Muscle of arm (tissue), 14 donors: ENCODE measurements at places on chromosomes 1 and 21.

GRCh38 chr1:18868801-18869424, 9.5 kb upstream of the TAS1R2 start:
- no peak for DNase-seq

DNA sequence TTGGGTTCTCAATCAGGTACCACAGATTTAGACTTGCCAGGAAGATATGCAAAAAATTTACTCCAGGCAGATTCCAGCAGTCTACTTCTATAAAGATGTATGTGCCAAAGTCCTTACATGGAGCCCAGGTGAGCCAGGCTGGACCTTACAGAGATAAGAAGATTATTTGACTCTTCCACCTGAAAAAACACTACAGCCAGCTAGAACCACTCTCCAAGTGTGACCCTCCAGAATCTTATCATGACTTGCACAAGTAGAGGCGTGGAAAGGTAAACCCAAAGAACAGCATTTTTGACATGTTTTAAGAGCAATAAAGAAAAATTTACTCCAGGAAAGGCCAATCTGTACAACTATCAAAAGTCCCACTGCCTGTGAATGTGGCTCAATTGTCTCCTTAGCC, 146.8 kb upstream of the DPT start:
- no peak for DNase-seq

DNA sequence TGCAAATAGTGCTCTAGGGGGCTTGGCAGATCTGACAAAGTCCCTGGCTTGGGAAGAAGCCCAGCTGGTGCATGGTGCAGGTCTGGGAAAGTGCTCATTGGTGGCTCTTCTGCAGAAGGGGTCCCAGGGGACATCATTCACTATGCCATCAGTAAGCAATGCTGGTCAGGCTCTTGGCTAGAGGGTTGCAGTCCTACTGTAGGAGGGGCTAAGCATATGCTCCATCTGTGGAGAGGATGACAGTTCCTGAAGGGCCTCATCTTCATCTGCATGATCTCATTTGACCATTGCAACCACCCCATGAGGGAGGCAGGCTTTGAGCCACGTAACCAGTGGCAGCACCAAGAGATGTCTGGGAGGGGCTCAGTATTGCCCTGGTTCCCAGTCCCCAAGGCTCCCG, 31.5 kb upstream of the VASH2 start:
- DNase-seq: no peak

DNA sequence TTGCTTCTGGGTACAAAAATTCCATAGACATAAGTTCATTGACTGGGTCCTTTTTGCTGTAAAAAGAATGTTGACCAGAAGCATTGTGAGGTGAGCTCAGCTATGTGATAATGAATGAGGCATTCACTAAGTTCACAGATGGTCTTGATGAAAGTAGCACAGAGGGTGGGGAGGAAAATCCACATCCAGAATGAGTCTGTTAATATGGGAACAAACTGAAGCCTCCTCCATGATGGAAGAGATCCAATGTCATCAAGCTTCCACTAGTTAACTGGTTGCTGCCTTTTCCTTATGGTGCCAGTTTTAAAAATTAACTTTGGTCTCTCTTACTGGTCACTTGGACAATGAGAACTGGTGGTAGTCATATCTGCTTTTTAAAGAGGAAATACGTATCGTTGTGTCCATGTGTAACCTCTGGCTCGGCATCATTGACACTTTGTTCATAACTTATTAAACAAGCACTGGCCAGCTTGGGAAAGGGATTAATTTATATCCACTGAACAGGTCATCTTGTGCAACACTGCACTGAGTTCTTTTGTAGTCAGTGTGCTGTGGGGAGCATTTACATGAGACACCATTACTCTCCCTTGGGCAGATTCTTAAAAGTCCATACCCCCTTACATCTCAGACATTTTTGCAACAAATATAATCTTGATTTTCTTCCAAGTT, 88.6 kb downstream of the ADAMTS1 start:
- no peak for DNase-seq

DNA sequence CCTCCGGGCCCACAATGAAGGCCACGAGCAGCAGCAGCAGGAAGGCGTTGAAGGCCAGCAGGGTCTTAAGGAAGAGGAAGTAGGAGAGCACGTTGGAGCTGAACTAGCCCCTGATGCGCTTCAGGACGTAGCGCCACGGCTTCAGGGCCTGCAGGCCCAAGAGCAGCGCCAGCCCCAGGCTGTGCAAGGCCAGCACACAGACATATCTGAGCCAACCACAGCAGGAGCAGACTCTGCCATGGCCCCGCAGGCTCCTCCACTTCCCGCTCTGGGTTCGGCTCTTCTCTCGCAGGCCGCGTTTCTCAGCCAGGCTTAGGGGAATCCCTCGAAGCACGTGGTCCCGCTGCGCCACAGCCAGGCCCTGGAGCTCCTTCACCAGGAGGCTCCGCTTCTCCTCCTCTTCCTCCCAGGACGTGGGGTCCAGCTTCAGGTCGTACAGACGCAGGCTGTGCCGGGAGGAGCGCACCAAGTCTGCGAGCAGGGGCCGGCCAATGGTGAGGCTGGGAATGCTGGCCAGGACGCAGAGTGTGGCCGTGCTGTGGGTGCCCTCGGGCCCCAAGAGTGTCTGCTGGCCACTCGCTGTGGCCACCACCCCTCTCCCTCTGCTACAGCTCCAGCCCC, 41.7 kb downstream of the ZNF691 start:
- DNase-seq: no peak

GRCh38 chr21:45533846-45534635, 8.2 kb downstream of the SLC19A1 start:
- no peak for DNase-seq

DNA sequence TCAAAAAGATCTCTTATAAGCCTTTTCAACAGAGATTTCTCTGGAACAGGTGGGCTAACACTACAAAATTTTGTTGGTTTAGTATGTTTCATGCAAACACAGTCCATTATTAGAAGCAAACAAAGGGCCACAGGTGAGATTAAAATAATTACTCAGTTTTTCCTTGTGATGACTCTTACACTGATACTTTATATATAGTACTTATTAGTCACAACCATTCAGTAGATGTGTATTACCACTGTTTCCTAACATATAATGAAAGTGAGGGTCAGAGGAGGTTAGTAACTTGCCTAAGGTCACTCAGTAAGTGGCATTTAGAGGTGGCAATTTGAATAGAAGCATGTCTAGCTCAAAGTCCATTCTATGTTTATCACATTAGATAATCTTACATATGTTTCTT, 44.2 kb downstream of the CYYR1 start:
- no peak for DNase-seq

DNA sequence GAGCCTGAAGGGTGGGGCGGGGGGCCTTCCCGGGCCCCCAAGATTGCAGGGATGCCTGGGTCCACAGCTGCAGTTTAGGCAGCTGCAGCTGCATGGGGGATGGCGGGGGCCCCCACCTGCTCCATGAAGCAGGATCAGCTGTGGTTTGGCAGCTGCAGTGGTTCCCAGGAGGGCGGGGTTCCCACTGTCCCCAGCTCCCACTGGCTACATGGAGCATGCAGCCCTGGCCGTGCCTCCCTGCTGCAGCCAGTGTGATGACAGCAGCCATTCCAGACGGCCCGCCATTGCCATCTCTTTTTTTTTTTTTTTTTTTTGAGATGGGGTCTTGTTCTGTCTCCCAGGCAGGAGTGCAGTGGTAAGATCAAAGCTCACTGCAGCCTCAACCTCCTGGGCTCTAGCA, 992 bp upstream of the C1QA start:
- no peak for DNase-seq

GRCh38 chr1:246781212-246781611, 57.0 kb downstream of the SCCPDH start:
- no peak for DNase-seq

DNA sequence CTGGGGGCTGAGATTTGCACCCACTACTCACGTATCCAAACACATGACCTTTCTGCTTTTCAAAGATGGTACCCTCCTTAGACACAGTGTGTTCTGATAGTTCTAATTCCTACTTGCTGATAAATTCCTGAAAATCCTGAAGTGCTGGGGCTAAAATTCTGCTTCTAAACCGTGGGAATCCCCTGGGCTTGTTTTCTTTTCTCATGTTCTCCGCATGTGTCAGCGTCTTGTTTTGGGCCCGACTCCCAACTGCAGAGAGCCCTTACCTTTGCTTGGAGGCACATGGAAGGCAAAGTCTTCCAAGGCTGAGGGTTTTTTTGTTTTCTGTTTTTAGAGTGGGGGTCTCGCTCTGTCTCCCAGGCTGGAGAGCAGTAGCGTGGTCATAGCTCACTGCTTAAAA, 27.2 kb downstream of the PSMG1 start:
- no peak for DNase-seq

GRCh38 chr1:230281556-230281955, 144.6 kb downstream of the PGBD5 start:
- DNase-seq: no peak
